GM23338 (cell line): ENCODE measurements at places on chromosomes 12 and 14.

DNA sequence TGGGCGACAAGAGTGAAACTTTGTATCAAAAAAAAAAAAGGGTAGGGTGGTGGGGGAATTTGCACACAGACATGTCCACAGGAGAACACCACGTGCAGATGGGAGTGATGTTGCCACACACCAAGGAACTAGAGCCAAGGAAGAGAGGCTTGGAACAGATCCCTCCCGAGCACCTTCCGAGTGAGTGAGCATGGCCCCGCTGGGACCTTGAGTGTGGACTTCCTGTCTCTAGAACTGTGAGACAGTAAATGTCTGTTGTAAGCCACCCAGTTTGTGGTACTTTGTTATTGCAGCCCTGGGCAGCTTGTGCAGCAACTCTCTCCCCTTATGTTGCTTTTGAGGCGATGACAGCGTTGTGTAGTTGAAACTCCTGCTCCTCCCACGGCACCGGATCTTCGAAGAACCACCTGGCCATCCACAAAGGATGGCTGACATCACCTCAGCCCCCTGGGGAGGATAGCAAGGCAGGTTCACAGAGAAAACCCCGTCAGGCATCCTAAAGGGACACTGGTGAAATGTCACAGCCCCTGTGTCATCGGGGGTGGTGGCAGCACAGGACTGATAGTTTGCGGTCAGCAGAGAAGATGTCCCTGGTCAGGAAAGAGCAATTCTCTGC, 54.7 kb upstream of the PLEKHG3 start:
- no peak overlapping the region for H3K4me3 ChIP-seq
- H3K27me3 ChIP-seq: no peaks in the 10 kb centered on the region
- H3K4me1 ChIP-seq: peaks cover 12% of the 10 kb centered on the region
- H3K36me3 ChIP-seq: no peaks in the 10 kb centered on the region
- peak; percentile 41 for DNase-seq

- no peaks in the 10 kb centered on the region for H3K36me3 ChIP-seq
- H3K27ac ChIP-seq: no peak overlapping the region
- no peak for DNase-seq
- no peaks in the 10 kb centered on the region for H3K27me3 ChIP-seq
- H3K4me1 ChIP-seq: no peaks in the 10 kb centered on the region
Measured at GRCh38 chr12:2432856-2433255, 361.9 kb upstream of the FKBP4 start.

DNA sequence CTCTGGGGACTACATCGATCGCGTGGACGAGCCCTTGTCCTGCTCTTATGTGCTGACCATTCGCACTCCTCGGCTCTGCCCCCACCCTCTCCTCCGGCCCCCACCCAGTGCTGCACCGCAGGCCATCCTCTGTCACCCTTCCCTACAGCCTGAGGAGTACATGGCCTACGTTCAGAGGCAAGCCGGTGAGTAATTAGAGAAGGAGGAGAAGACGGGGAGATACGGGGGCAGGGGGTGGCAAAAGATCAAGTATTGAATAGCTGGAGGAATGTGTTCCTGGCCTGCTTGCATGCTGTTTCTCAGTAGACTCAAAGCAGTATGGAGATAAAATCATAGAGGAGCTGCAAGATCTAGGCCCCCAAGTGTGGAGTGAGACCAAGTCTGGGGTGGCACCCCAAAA, 21.9 kb downstream of the OS9 start:
- no peak overlapping the region for H3K4me3 ChIP-seq
- H3K27me3 ChIP-seq: no peaks in the 10 kb centered on the region
- no peaks in the 10 kb centered on the region for H3K4me1 ChIP-seq
- H3K36me3 ChIP-seq: peaks cover 6% of the 10 kb centered on the region; the same call in 1 of the 2 replicates
- no peak overlapping the region for H3K27ac ChIP-seq

DNA sequence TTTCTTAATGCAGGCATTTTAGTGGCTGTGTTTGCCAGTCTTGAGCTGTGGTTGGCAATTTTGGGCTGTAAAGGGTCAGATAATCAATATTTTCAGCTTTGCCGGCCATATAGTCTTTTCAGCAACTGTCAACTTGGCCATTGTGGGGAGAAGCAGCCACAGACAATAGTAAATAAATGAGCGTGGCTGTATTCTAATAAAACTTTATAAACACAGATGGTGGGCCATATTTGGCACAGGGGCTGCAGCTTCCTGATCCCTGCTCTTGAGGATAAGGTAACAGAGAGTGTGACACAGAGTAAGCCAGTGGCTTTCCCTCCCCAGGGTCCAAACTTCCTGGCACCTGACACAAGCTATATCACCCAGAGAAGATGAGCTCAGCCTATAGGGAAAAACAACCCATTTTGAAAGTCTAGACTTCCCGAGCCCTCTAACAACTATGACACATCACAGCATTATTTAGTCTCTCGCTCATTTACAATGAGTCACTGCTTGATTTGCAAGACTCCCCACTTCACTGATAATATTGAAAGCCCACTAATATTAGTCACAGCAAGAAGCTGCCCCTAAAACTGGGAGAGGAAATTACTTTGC, 163.1 kb upstream of the TMPO start:
- H3K4me3 ChIP-seq: no peak overlapping the region
- no peak for DNase-seq
- H3K4me1 ChIP-seq: peaks cover 7% of the 10 kb centered on the region; the same call in 1 of the 2 replicates

DNA sequence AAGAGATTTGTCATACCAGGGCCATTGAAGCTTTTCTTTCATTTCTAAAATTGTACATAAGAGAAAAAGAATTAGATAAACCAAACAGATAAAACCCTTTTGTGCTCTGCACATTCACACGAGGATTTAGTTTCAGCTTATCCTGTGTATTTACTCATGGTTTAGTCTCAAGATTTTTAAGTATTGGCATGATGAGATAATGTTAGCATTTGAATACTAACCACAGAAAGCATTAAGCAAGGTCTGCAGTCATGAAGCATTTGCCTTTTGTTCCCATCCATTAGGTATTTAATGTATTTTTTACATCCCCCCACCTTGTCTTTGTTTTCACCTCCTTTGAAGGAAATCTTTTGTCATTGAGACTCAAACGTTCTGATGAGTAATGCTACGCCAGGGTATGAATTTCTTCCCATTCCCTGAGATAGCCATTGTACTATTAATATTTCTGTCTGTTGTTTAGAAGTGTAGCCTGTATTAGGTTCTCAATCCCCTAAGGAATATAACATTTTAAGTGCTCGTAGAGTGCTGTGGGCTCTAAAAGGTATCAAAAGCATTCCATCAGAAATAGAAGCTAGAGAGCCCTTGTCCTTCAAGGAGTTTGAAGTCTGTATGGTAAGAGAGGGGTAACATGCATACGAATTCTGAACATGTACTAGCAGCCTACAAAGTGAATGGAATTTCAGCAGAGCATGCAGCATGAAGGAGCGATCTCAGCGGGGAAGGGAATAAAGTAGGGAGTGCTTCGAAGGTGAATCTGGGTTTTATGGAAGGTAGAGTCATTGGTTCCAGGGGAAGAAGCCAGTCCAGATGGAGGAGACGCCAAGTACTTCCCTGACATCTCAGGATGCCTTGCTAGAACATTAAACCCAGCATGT, 22.3 kb downstream of the CRADD start:
- peaks cover 31% of the 10 kb centered on the region for H3K4me1 ChIP-seq
- H3K27ac ChIP-seq: peak overlapping the region; percentile 85
- no peaks in the 10 kb centered on the region for H3K27me3 ChIP-seq
- H3K36me3 ChIP-seq: no peaks in the 10 kb centered on the region
- H3K4me3 ChIP-seq: peak overlapping the region; percentile 3; the same call in 1 of the 2 replicates
- peak; percentile 68 for DNase-seq

- H3K4me3 ChIP-seq: no peak overlapping the region
- no peak for DNase-seq
- H3K36me3 ChIP-seq: peaks cover 53% of the 10 kb centered on the region
- no peaks in the 10 kb centered on the region for H3K4me1 ChIP-seq
- no peak overlapping the region for H3K27ac ChIP-seq
Measured at GRCh38 chr12:57164966-57165625, 17.7 kb upstream of the LRP1-AS start.

DNA sequence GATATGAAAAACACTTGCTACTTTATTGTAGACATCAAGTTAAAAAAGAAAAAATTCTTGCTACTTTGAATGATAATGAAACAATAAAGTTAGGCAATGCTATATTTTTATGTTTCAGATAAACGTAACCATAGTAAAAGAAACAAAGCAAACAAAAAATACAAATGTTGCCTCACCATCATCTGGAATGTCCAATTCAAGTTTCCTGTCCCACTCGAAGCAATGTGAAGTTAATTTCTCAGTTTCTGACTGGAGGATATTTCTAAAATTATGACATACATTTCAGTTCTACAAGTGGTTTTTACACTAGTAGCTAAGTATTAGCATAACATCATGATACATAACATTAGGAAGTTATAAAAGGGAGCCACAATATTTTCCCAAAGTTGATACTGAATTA, 20.9 kb downstream of the DLGAP5 start:
- DNase-seq: no peak
- H3K4me1 ChIP-seq: no peaks in the 10 kb centered on the region
- H3K4me3 ChIP-seq: no peak overlapping the region
- H3K27me3 ChIP-seq: no peaks in the 10 kb centered on the region
- no peak overlapping the region for H3K27ac ChIP-seq
- peaks cover 67% of the 10 kb centered on the region for H3K36me3 ChIP-seq

- H3K36me3 ChIP-seq: no peaks in the 10 kb centered on the region
- DNase-seq: peak; percentile 37
Measured at GRCh38 chr12:47189728-47190127, 110.0 kb upstream of the AMIGO2 start.

DNA sequence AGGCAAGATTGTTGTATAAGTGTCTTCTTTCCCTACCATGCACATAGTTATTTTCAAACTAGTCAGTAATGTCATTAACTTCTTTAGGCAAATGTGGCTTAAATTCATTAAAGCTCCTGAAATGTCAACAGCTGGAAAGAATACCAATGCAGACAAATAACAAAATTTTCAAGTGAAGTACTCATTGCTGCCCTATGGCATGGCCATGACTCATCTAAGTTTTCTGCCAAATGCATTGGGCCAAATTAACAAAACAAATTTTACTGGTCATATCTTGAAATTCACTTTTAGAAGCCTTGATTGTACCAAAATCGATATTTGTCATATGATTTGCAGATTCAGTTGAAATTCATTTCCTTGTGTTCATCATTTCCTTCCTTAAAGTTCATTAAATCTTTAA, 915.9 kb downstream of the SLC6A15 start:
- no peak for DNase-seq
- H3K4me3 ChIP-seq: no peak overlapping the region
- no peak overlapping the region for H3K27ac ChIP-seq
- H3K36me3 ChIP-seq: no peaks in the 10 kb centered on the region
- no peaks in the 10 kb centered on the region for H3K27me3 ChIP-seq

GRCh38 chr12:76275511-76276093, 72.6 kb downstream of the BBS10 start:
- no peak overlapping the region for H3K27ac ChIP-seq
- no peaks in the 10 kb centered on the region for H3K27me3 ChIP-seq
- DNase-seq: no peak
- H3K4me3 ChIP-seq: no peak overlapping the region
- no peaks in the 10 kb centered on the region for H3K36me3 ChIP-seq
- peaks cover 24% of the 10 kb centered on the region for H3K4me1 ChIP-seq

GRCh38 chr12:13587721-13588390, 391.3 kb downstream of the EMP1 start:
- H3K4me1 ChIP-seq: peaks cover 18% of the 10 kb centered on the region; the same call in 1 of the 2 replicates
- H3K36me3 ChIP-seq: no peaks in the 10 kb centered on the region
- peak; percentile 68 for DNase-seq
- H3K27me3 ChIP-seq: no peaks in the 10 kb centered on the region

DNA sequence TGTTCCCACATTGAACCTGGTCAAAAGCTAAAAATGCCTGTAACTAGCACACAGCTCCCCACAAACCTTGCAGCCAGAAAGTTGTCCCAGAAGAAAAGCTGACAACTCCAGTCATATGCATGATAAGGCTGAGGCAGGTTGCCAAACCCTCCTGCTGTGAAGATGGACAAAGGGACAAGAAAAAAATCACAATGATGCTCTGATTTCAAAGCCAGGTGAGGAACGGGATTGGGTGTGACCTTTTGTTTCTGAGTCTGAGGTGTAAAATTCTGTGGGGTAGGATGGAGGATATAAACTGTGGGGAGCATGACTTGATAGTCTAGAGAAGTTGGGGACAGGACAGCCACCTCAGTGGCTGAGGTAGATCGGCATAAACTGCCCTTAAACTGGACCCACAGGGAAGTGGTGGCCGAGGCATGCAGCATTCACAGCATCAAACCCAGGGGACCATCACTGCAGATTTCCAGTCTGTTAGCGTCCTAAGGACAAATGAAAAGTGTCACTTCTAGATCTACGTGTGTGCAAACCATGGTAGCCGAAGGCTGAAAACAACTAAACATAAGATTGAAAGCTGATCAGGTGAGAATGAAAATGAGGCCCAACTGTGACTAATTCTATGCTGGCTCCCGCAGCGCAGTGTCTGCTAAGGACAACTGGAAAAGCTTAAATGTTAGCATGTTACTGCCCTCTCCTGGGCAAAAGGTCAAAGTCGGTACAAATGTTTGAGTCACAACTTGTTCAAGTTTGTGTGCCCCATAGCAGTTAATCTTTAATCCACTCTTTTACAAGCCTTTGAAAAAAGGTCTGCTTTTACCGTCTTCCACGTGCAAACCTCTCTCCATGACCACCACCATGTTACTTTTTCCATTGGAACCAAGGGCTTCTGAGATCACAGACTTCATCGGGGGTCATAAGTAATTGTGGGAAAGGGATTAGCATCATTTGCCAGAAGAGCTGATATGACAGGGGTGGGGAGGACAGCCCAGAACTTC, 39.8 kb downstream of the GRIN2B start:
- peaks cover 31% of the 10 kb centered on the region for H3K4me1 ChIP-seq
- no peaks in the 10 kb centered on the region for H3K27me3 ChIP-seq
- peak overlapping the region; percentile 35 for H3K4me3 ChIP-seq

- H3K4me3 ChIP-seq: no peak overlapping the region
- DNase-seq: no peak
- H3K36me3 ChIP-seq: no peaks in the 10 kb centered on the region
- H3K4me1 ChIP-seq: no peaks in the 10 kb centered on the region
- no peaks in the 10 kb centered on the region for H3K27me3 ChIP-seq
Measured at GRCh38 chr14:43087666-43088065, 1419.4 kb downstream of the FSCB start.

DNA sequence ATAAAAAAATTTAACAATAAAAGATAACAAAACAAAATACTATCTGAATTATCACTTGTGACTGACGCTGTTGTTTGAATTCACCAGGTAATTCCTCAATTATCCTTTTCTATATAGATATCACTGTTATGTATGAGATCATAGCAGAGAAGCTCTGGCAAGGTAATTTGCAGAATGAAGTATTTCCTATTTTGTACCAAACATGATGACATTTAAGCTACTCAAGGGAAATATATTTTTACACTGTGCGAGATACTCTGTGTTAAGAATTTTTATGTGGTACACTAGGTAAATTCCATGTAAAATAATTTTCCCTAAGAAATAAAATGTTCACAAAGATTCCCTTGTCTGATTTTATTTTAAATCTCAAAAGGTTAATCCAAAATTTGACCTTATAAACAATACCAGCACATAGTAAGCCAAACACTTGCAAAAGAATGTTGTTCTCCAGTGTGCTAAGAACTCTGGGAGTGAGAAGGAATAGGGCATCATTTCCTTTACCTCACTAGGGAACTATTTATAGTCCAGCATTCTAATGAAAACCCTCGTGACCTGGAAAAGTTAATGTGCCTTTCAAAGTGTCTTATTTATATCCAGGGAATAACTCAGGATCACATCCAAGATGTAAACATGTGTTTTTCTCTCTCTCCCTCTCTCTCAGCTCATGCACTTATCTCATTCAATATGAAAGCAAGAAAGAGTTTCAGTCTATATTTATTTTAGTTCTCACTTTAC, 115.2 kb upstream of the RAP1B start:
- H3K4me3 ChIP-seq: no peak overlapping the region
- no peaks in the 10 kb centered on the region for H3K27me3 ChIP-seq
- H3K4me1 ChIP-seq: no peaks in the 10 kb centered on the region
- H3K27ac ChIP-seq: no peak overlapping the region
- no peak for DNase-seq
- no peaks in the 10 kb centered on the region for H3K36me3 ChIP-seq
